ENCODE measurements at places on chromosomes 11 and 22.
A peak's percentile ranks its signal among the peaks of the same experiment; 100 is the strongest.

DNA sequence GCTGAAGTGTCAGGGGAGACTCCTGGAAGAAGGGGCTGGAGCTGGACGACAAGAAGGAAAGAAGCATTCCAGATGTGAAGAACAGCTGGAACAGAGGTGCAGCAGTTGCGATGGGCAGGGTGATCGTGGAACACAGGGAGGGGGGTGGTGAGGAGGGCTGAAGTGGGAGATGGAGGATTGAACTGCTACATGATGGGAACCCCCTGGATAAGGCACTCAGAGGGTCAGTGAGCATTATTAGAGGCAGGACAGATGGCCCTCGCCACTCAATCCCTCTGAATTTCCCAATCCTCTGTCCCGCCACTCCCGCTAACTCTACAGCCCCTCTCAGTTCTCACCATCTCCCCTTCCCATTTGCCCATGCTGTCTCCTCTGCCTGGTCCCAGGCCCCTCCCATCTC, 14.0 kb downstream of the SERPINH1 start:
- DNase-seq: no peak

DNA sequence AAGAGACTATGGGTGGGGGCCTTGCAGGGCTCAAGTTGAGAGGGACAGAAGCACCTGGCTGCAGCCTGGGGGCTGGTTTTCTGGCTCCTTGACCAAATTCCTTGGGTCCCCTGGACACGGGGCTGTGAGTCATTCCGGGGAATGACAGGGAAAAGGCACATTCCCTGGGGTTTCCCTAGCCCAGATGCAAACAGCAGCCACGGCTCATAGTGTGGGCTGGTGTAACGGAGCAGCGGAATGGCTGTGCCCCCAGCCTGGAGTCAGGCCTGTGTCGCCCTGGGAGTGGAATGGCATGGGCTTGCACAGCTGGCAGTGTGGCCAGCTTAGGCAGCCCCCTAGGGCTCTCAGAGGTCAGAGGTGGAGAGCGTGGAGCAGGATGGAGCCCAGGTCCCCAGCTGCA, 77.6 kb upstream of the KCNQ1OT1 start:
- DNase-seq: peak; percentile 63

DNA sequence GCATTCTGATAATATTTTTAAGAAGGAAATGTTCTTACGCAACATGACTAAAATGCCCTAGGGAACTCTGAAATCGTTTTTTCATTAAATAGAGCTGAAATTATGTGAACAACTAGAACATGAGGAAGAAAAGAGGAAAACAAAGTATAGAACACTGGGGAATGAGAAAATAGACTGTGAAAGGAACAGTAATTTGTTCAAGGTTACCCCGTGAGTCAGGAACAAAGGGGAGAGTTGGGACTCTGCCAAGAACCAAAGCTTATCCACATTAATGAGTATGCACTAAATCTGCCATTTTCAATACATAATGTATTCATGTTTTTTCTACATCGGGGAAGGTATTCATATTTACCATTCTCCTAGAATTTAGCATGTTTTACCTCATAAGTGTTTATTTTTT, 961.8 kb upstream of the CCDC90B start:
- no peak for DNase-seq

DNA sequence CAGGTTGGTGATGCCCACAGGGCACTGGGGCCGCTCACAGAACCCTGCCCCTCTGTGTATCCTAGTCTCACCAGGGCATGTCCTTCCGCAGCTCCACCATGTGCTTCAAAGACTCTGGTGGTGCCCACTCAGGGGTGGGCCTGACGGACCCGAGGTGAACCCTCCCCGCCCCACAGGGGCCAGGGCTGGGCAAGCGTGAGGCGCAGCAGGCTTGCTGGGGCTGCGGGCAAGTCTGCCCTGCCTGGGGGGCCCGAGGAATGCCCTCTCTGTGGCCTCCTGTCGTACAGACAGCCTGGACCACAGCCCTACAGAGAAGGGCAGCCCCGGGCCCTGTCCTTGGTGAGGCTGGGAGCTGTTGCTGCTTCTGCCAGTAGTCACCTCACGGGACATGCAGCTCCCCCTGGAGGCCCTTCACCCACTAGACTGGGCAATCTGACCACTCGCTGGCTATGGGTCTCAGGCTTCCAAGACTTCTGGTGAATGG, 40.2 kb downstream of the TBX1 start:
- DNase-seq: no peak

- no peak for DNase-seq
Measured at GRCh38 chr22:17493419-17493981, 69.8 kb upstream of the SLC25A18 start.

DNA sequence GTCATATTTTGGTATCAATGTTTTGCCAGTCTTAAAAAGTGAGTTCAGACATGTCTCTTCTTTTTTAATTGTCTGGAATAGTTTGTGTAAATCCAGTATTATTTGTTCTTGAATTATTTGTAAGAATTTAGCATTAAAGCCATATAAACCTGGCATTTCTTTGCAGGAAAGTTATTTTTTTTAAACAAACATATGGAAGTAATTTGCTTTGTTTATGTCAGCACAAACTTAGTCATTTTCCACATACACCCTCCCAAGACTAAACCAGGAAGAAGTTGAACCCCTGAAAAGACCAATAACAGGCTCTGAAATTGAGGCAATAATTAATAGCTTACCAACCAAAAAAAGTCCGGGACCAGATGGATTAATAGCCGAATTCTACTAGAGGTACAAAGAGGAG, 9.1 kb upstream of the CCDC81 start:
- no peak for DNase-seq

DNA sequence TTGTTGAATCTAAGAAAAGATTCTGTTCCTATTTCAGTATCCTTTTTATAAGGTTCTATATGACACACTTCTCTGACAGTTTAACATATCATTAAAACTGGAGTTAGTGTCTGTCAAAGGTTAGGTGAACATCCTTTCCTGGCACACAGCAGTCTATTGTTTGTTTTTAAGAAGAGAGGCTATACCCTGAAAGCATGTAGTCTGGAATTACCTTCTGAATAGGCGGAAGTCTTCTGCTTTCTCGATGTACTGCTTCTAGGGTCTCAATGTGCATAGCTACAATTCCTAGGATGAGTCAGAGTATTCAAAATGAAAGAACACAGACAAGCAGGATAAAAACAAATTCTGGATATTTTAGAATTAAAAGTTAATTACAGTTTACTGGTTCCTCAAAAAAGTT, 188.6 kb downstream of the SWAP70 start:
- no peak for DNase-seq

DNA sequence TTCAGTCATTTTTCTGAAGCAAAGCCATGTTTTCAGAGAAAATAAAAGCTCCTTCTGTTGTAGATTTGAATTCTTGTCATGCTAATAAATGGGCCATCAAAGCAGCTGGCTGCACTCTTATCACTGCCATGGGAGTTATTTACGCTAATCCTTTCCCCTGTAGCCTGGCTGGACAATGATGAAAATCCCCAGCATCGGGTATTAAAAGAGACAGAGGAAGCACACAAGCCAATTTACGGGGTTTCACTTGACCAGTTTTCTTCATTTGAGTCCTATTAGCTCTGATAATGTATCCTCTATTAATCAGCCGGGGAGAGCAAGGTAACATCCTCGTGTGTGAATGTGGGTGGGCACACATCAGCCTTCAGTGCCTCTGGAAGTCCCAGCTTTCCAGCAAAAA, 470.2 kb upstream of the API5 start:
- no peak for DNase-seq

- no peak for DNase-seq
Measured at GRCh38 chr11:84800755-84801346, 826.3 kb downstream of the DLG2 start.

- no peak for DNase-seq
Measured at GRCh38 chr11:47348859-47349258, 3.6 kb downstream of the MYBPC3 start.

GRCh38 chr11:33893711-33894397, 2.0 kb upstream of the LMO2 start:
- DNase-seq: no peak

- peak; percentile 12 for DNase-seq
Measured at GRCh38 chr11:65159012-65159411, 11.0 kb upstream of the SPDYC start.

DNA sequence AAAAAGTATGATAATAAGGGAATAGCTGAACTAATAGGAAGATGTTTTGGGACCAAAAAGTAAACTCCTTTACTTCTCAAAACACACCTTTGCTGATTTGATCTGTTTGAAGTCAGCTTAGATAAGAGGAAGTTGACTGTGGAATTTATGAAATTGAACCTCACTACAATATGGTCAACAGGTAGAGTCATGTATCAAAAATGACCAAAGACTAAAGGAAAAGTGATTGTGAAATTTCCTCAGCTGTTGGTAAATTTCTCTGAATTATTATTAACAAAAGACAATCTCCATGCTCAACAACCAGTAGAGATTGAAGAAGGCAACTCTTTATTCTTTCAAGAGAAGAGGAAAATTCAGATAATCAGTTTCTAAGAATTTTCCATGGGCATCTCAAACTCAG, 826.5 kb downstream of the KCNA4 start:
- no peak for DNase-seq

DNA sequence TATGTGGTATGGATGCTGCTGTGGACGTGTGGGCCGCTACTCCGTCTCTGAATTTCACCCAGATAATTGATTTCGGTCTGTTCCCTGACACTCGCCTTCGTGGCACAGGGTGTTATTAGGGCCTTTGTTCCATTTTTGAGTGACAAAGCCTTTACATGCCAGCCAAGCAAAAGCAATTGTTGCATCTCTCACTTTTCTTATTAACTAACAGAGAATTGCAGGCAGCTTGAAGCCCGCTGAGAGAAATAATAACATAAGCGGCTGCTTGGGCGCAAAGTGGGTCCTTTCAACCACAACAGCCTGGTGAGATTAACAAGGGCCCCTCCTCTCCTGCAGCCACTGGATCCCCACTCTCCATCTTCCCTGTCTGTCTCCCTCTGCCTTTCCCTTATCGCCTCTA, 449.4 kb downstream of the NTM start:
- no peak for DNase-seq

GRCh38 chr11:120778685-120779490, 245.0 kb upstream of the TBCEL start:
- no peak for DNase-seq

- no peak for DNase-seq
Measured at GRCh38 chr11:24509114-24509513, 12.3 kb downstream of the LUZP2 start.

- peak; percentile 51 for DNase-seq
Measured at GRCh38 chr11:68040101-68040956, 1.5 kb downstream of the TCIRG1 start.

GRCh38 chr22:35104491-35104890, 38.5 kb downstream of the ISX start:
- DNase-seq: no peak

DNA sequence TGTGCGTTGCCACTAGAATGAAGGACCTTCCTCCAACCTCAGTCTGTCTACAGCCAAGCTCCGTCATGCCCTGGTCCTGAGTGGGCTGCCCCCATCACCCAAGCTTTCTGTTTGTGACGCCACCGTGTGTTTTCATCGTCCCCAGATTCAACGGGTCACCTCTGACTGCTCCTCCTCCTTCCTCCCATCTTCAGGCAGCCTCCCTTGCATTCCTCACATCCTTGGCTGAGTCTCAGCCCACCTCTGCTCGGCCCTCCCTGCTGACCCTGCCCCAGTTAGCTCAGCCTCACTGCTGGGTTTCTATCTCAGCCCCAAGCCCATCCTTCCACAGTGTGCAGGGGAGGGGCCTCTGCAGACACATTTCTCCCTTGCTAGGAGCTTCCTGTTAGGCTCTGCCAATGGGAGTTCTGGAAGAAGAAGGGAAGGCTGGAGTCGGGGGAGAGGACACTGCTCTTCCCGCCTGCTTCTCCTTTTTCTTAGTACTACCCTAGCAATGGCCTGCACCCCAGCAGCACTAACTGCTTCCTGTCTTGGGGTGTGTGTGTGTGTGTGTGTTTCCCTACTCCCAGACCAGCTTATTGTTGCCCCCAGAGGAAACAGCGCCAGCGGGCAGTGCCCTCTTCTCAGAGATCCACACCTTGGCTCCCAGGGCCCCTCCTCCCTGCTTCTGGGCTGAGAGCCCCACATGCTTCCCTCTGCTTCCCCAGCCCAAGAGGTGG, 5.2 kb downstream of the IFT27 start:
- no peak for DNase-seq

- DNase-seq: no peak
Measured at GRCh38 chr11:122453586-122453985, 201.9 kb upstream of the UBASH3B start.

DNA sequence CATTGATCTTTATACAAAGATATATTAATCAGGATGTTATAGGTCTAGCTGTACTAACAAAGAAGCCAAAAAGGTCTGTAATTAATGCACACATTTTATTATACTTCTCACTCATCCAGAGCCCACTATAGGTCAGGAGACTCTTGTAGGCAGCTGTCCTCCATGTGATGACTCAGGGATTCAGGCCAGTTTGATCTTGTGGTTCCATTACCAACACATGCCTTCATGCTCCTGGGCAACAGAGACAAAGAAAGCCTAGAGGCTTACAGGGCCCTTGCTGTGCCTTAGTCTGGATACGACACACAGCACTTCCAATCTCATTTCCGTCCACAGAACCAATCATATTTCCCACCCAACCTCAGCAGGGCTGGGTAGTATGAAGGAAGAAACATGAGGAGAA, 150.3 kb upstream of the NCAM1 start:
- DNase-seq: no peak

DNA sequence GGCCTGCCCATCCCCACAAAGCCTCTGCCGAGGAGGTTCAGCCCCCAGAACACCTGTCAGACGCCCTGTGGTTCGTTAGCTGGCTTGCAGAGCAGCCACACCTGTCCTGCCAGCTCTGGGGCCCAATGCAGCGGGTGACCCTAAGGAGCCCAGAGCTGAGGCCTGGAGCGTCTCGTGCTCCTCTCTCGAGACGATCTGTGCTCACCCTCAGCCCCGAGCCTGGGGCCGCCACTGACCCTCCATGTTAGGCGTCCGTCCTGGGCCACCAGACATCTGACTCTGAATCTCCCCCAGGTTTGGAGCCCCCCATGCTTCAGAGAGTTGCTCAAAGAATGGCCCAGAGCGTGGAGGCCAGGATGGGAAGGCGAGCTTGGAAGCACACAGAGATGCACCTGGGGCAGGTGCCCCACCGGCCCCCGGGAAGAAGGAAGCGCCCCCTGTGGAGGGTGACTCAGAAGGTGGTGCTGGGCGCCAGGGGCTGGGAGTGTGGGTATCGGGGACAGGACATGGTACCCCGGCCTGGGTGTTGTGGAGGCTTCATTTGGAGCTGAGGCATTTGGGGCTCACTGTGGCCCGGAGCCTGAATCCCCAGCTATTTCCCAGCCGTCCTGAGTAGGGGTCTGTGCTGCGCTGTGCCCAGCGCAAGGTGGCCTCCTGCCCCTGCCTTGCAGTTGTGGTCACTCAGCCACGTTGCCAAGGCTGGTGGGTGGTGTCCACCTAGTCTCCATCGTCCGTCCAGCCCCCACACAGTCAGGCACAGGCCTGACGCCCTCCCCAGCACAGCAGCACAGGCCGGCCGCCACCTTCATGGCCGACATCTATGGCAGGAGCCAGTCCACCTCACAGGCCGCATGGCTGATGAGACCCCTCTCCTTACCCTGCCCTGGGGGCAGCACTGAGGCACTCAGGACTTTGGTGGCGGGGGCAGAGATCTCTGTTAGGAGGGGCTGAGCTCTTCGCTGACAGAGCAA, 36.2 kb downstream of the SBF1 start:
- DNase-seq: no peak

Data from ascending aorta (tissue), 2 donors.